Left renal cortex interstitium (tissue), 4 donors: ENCODE measurements at places on chromosomes 12 and 14.

DNA sequence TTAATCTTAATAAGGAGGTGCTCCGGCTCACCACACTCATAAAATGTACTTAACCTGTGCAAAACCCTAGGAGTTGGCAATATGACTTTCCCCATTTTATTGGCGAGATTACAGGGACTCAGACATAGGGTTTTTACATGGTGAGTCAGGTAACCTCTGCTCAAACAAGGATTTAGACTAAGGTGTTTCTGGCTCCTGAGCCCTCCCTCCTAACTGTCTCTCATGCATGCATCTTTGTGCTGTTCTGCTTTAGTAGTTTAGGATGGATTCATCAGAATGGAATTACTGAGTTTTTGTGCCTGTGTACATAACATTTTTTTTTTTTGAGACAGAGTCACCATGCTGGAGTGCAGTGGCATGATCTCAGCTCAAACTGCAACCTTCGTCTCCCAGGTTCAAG is 993.3 kb upstream of the TMEM132C start:
- DNase-seq: no peak

DNA sequence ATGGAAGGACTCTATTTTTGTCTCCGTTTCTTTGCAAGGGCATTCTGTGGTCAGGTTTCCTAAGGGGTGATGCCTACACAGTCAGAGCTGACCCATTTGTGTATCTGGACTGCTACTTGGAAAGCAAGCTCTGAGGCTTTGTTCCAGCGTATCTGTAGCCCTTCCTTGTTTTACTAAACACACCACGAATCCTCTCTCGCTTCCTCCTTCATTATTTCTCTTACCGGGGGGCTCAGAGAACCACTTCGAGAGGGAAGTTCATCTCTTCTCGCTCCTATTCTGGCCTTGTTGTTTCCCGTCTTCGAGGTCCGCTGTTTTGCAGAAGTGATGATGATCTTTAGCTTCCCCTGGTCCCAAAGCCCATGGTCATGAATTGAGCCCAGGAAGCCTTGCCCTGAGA is 164.7 kb downstream of the SSPN start:
- no peak for DNase-seq

DNA sequence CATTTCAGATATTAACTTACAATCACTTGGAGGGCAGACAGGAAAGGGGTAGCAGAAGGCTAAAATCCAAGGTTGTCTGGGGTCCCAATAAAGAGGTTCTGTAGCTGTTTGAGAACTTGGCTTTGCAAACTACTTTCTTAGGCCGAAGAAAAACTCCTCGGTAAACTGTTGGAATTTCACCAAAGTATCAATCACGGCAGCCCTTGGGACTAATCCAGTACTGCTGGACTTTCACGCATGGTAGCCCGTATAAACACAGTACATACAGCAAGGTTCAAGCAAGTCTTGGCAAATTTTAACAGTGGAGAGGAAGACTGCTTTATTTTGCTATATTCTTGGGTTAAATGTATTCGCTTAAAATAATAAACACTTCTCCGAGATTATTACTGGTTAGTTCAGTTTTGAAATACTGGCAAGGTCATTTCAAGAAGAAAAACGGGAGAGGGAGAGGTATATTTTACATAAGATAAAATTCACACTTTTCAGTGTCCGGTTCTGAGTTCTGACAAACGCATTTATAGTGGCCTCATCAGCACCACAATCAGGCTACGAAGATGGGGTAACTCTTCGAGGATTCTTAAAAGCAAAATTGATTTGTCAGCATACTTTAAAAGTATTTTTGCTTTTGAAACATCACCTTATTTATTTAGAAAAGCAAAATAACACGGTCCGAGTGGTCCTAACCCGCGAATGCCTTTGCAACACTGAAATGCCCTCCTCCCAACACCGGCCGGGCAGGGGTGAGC is 1.3 kb downstream of the SETD3 start:
- DNase-seq: no peak

- no peak for DNase-seq
These were observed 170.2 kb downstream of the BCAT1 start for GRCh38 chr12:24778486-24779304.

GRCh38 chr14:22847661-22848341 is 11.4 kb downstream of the MMP14 start:
- DNase-seq: no peak

- DNase-seq: no peak
These were observed 1.6 kb upstream of the PACS2 start for GRCh38 chr14:105312973-105313372.

GRCh38 chr14:52948836-52949235 is 2.0 kb downstream of the FERMT2 start:
- DNase-seq: no peak

DNA sequence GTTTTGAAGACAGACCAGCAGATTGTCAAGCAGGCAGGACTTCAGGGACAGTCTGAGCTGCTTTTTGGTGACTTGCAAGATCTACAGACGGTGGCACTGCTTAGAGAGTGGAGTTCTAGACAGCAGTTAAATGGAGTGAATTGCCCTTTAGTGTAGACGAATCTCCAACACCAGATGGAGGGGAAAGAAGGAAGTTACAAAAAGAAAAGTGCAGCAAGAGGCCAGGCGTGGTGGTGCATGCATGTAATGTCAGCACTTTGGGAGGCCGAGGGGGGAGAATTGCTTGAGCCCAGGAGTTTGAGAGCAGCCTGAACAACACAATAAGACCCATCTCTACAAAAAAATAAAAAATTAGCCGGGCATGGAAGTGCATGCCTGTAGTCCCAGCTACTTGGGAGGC is 8.4 kb upstream of the HHIPL1 start:
- DNase-seq: no peak

GRCh38 chr12:42611571-42612230 is 22.2 kb upstream of the PRICKLE1 start:
- no peak for DNase-seq

GRCh38 chr12:26292596-26292995 is 97.2 kb downstream of the SSPN start:
- no peak for DNase-seq

DNA sequence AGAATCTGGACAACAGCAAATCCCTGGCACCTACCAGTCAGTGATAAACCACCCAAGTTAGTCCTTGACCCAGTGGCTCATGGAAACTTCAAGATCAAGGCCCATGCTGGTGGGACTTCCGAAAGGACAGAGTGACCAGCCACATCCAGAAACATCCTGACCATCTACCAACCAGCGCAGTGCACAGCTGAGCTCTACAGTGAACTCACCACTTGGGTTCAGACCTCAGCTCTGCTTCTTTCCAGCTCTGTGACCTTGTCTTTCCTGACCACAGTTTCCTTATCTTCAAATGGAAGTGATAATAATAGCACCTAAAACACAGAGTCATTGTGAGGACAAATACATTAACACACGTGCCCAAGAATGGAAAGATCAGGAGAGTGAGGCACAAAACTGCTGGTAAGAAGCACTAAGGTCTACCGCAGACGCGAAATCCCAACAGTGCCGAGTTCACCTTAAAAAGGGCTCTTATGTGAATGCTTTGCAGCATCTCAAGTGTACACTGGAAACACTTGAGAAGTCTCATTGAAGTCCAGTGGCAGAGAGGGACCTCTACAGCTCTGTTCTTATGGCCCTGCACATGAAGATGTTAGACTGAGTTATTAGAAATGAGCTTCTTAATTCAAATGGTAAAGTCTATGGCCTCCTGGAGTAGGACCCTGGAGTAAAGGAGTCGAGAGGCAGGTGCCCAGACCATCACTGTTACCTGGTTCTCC is 128.8 kb downstream of the CCDC60 start:
- DNase-seq: no peak
